DMS79 treated with DMSO at 0.1 percent for 48 hours (cell line): ENCODE measurements at places on chromosomes 3 and 15.

DNA sequence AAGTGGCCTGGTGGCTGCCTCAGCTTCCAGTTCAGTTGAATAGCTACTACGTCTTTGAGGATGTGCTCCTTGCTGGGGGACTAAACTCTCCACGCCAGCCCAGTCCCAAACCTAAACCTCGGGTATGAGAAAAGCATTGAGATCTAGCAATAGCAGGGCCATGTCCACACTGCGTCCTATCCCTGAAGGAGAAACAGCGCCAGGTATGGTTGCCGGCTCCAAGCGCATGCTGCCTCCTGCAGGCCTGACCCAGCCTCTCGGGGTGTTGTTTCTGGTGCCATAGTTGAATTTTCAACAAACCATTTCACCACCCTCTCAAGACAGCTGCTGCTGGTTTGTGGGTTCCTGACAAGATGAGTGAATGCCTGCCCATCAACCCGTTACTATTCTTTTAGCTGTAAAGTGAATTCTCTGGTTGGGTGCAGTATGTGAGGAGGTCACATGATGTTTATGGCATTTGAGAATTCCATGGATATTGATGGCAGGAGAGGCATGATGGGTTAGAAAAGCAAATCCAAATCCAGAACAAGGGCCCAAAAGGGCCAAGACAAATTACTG lies 13.0 kb upstream of the SLC28A1 start:
- no peak for DNase-seq

- DNase-seq: no peak
These were observed 18.3 kb downstream of the LMCD1 start for GRCh38 chr3:8519774-8520448.

GRCh38 chr3:136490646-136491405 lies 240.7 kb downstream of the PCCB start:
- no peak for DNase-seq

DNA sequence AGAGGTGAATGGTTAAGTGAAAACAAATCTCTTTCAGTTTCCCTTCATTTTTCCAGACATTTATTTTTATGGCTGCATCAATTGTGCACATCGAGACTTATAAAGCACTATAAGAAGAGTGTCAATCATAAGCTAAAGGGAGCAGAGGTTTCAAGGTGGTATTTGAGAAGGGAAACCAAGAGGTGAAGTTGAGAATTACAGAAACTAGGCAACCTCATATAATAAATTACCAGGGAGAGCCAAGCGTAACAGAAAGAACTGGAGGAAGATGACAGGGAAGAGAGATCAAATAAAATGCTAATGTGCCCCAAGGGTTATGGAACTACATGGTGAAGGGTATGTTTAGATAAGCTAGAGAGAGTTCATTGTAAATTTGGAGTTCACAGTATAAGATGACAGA lies 6.3 kb upstream of the CCDC54 start:
- no peak for DNase-seq

GRCh38 chr3:114456742-114457141 lies 162.9 kb downstream of the TIGIT start:
- peak; percentile 83 for DNase-seq

- no peak for DNase-seq
These were observed 37.1 kb downstream of the GJD2 start for GRCh38 chr15:34717729-34718128.

- DNase-seq: no peak
These were observed 73.6 kb upstream of the VGLL4 start for GRCh38 chr3:11717301-11717700.

DNA sequence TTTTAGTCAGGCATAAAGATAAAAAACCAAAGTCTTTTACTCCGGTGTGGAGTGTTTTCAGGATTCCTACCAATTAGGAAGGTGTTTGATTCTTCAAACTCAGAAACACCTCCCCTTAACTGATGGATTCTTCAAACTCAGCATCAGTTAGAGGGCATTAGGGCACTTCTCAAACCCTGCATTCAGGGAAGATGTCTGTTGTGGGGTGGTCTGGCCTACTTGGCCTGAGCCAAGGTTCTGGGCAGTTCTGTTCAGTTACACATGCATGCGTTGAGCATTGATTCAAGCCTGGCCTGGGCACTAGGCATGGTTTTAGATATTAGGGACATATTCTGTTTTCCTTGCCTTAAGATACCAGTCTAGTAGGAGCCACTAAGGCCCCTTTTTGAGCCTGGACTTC lies 1.0 kb downstream of the HGD start:
- no peak for DNase-seq

DNA sequence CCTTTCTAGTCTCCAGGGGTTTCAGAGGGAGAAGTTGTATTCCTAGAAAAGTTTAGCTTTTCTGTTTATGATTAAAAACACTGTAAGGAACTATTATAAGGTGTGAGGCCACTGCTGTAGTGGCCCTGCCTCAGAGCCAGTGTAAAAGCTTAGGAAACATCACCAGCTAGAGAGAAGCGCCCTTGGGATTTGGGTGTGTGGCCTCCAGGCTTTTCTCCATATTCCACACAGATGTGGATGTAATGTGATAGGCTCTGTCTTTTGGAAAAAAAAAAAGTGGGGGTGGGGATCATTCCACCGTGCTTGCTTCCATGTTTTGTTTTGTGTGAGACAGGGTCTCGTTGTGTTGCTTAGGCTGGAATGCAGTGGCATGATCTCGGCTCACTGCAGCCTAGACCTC lies 13.9 kb downstream of the SEC61A1 start:
- no peak for DNase-seq

GRCh38 chr3:3353153-3353552 lies 173.7 kb upstream of the CRBN start:
- no peak for DNase-seq

- no peak for DNase-seq
These were observed 98.0 kb upstream of the ARHGEF26 start for GRCh38 chr3:154023148-154023547.

DNA sequence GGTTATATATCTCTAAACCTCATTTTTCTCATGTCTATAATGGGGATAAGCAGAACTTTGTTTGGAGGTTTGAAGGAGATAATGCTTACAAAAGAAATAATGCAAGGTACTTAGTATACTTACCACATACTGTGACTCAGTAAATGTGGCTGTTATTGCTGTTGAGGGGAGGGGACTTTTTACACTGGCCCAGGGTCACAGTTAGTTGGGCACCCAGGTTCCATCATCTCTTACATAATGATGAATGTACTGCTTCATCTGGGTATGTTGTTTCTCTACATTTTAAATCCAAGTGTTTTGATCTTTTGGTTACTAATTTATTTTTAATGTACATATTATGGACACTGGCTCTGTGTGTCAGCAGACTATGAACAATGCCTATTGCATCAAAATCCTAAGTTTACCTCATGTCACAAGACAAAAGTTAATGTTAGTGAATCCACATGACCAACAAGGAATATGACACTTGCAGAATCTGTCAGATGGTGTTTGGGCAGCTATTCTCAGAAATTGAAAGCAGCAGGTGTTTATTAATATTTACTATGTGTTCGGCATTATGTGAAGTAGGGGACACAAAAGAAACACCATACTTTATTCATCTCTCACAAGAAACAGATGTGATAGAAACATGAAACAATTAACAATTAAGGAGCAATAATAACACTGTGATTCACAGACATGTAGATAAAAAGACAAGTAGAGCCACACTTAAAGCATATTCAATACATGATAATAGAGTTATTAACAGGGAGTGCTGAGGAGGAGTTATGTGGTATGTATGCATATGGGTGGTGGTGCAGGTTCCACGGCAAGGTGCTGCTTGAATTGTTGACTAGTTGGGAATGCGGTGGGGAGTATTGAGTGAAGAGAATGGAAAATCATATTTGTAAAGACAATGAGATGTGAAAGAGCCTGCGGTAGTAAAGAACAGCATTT lies 109.7 kb downstream of the GALK2 start:
- DNase-seq: no peak

GRCh38 chr3:139123377-139124095 lies 78.8 kb upstream of the PRR23C start:
- no peak for DNase-seq

DNA sequence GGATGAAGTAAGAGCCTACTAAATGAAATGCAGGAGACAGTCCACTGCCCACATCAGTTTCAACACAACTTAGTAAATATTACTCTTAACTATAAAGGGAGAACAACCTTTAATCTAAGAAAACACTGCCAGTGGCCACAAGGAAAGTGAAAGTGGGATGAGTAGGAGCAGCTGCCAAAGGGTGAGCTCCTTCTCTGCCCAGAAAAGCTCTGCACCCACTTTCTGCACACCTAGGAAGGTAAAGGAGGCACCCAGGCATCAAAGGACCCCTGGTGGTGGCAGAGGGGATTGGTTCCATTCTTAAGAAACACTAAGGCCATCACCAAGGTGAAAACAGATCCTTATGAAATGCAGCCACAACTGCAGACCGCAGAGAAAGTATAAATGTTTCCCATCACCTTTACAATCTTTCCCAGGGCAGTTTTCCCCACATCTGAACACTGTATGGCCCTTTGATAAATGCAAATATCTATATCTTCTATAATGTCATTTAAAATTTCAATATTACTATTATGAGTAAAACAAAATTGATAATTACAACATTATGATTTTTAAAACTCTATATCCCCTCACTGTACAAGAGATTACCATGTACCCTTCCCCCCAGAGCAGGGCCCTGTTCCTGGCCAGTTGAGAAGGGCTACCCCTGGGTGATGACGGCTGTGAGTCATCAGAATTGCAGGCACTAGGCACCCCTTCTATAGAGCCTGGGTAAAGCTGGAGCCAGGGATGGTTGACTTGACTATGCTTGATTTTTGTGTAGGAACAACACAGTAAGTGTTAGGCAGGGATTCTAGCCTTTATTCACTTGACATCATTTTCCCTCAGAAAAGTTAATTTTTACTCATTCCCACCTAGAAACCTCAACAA lies 92.0 kb downstream of the SNRK start:
- DNase-seq: no peak

DNA sequence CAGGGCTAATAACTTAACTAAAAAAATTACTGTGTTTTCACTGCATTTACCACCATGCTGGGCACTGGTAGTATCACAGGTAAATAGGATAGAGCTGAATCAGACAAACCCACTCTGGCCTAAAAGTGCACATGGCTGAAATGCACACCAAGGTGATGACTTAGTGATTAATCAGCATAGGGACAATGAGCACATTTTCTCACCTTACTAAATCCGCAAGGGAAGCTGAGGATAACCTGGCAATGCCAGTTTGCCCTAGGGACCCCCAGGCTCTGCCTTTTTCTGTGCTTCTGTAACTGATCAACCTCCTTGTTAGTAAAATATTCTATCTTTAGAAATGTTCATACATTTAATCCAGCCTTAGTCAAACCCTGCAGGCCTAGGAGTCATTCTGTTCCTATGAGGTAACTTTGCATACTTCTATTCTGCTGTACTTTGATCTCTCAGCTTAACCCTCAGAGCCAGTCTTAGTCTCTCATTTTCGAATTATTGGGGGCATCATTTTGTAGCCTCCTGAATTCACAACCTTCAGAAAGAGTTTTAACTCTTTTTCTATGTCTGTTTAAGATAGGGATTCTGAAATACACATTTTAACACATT lies 562.9 kb upstream of the KCNMB2 start:
- no peak for DNase-seq

DNA sequence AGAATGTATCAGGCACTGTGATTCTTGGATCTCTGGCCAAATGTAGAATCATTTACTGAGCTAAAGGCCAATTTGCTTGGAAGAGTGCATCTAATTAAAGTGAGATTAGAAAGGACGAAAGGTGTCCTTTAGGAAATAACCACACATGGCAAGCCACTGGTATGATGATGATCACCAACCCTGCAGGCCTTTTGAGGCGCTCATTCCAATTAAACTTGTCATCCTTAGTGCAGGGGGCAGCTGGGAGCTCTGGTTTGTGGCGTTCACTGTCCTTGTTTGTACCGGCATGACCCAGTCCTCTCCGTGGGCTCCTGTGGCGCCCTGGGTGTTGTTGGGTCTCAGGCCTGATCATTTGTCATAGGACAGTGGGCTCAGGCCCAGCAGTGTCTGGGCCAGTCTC lies 11.0 kb downstream of the LIMD1 start:
- DNase-seq: no peak

DNA sequence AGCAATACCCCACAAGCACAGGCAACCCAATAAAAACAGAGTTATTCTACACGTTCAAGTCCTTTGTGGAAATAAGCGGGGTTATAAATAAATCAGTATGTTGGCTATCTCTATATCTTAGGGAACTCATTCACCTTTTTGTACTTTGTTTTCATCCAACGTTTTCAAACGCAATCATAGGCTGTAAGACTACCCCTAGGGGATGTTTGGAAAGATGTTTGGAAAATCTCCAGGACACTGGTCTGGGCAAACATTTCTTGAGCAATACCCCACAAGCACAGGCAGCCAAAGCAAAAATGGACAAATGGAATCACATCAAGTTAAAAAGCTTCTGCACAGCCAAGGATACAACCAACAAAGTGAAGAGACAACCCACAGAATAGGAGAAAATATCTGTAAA lies 70.1 kb downstream of the CLDN11 start:
- no peak for DNase-seq

DNA sequence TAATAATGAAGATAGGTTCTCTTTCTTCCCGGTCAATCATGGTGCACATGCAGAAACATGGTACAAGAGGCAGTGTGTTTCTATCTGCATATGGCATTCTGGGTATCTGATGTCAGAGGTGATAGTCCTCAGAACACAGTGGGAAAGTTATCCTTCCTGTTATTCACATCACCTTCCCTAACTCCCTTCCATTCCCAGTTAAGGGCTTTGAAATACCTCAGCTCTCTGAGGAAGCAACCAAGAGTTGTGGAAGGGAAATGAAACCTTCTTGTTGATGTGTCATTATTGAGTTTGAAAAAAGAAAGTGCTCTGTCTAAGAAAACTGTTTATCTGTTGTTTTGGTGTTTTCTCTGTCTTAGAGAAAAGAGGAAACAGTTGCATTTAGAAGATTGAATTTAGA lies 21.9 kb upstream of the P2RY13 start:
- no peak for DNase-seq

DNA sequence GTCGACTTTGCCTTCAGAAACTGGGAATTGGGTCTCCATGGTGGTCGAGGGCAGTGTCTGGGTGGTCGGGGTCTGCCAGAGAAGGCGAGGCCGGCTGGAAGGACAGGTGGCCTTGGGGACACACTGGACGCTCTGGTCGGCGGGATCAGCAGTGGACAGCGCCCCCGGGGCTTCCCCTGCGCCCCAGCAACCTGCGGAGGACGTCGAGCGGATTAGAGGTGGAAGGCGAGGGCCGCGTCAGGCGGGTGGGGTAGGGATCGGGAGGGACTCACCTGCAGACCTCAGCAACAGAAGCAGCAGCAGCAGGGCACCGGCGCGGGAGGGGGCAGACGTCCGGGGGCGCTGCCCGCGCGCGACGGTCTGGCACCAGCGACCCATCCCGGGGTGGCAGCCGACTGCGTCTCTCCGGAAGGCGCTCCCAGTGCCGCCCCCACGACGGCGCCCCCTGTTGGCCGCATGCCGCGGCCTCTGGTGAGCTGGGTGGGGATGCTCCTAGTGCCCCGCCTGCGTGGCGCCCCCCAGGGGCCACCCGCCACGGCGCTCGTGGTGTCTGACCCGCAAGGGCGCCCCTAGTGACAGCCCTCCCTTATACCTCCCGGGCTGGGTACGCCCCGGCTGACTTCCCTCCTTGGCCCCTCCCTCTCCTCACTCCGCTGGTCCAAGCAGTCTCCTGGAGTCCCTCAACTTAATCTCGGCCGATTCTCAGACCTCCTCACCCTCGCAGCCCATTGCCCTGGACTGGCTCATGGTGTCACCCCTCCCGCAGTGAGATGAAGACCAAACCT lies at the start of gene PRSS50:
Gene PRSS50 (minus strand): TSS at position 423 of the 785 bp plus-strand sequence. CDS start 45 bp downstream, at position 378.
- no peak for DNase-seq
